ENCODE measurements at places on chromosomes 1 and 21.

- no peak for DNase-seq
These were observed 64.7 kb upstream of the LRRC7 start for GRCh38 chr1:69502991-69503390.

- peak; percentile 2 for DNase-seq
These were observed 58.8 kb upstream of the C1orf115 start for GRCh38 chr1:220631238-220631815.

- DNase-seq = no peak
These were observed 59.9 kb downstream of the VANGL2 start for GRCh38 chr1:160460214-160460642.

GRCh38 chr21:34796518-34797200 lies 127.9 kb downstream of the CLIC6 start:
- DNase-seq = no peak

- peak; percentile 16 for DNase-seq
These were observed 261.1 kb downstream of the CAMTA1 start for GRCh38 chr1:7046314-7046713.

Data from foreskin fibroblast (primary cell).